Activated naive CD4-positive, alpha-beta T cell treated with anti-CD3 and anti-CD28 coated beads, Interleukin-2, amount 50 U/mL, for 72 hours (primary cell): ENCODE measurements at places on chromosomes 12 and 14.

DNA sequence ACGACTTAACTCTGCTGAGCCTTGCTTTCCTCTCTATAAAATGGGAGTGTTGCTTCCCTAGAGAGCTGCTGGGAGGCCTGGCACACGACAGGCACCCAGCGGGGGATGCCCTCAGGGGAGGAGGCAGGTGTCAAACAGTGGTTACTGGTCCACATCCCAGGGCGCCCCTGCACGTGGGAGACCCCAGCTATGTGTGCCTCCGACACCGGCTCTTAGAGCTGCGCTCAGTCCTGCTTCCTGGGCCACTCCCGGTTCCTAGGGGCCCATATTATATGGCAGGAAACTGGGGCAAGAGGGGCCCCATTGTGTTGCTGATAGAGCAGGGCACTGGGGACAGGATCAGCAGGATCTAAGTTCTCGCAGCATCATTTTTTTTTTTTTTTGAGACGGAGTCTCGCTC lies 47.3 kb downstream of the CHGA start:
- DNase-seq, result no peak

- DNase-seq, result no peak
Measured at GRCh38 chr14:38197784-38198335, 9.8 kb upstream of the SSTR1 start.

DNA sequence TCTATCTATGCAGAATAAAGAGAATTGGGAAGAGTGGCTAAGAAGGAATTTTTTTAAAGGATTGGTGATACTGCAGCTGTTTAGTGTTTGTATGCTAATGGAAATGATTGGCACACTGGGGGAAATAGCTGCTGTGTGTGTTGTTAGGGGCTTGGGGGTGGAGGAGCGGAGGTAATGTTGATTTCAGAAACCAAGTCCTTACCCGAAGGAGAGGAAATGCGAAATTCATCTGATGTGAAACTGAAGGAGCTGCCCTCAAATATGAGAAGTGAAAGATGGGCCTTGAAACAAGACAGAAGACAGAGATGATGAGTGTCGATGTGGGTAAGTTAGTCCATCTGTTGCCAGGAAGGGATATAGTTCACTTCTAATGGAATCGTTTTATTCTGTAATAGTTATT lies 21.2 kb upstream of the RNASE12 start:
- no peak for DNase-seq

GRCh38 chr14:74083161-74083560 lies 1.1 kb downstream of the ALDH6A1 start:
- no peak for DNase-seq

DNA sequence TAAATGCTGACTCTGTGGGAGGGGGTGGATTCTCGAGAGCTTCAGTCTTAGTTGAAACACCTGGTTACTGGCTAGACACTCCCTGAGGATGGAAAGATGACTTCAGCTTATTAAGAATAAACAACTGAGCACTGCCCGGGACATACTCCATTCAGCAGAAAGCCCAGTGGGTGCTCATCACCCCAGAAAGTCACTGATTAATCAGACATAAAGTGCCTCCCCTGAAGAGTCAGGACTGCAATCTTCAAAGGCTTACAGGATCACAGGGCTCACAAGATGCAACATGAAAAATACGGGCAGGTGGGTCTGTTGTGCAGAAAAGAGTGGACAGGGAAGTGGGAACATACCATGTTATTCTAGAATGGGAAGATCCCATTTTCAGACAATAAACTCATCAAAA lies 207.0 kb downstream of the CALM1 start:
- DNase-seq, result no peak

GRCh38 chr12:52215587-52216031 lies 17.4 kb upstream of the KRT7 start:
- DNase-seq, result no peak

DNA sequence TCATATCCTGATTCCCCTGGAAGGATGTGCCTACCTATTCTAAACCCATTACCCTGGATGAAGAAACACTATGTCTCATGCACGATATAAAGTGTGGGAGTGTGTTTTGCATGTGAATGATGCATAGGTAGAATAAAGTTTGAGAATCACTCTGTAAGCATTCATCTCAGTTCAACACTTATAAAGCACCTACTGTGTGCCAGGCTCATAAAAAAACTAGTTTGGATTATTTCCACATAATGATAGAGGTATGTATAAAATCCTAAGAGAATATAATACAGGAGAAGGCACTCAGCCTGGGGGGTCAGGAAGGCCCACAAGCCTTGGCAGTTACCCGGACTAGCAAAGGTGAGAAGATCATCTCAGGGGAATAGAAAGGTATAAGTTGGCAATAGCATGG lies 41.1 kb upstream of the BCL2L14 start:
- DNase-seq, result no peak

DNA sequence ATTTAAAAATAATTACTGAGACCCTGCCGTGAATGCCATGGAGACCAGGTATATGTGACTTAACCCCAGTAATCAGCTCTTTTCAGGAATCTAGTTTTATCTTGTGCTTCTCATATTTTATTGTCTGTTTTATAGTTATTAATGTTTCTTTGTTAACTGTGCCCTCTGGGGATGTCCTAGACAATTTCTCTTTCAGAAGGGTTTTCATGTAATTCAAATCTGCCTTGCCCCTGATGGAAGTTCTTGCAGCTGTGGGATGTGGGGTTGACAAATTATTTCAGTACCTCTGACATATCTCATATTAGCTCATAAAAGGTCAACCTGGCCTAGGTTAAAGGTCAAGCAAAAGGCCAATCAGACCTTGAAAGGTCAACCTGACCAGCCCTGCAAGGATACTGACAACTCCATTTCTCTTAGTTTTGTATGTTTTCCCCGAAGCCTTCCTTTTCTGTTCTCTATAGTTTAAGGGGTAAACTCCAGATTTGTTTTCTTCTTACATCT lies 182.3 kb downstream of the SLC41A2 start:
- DNase-seq, result no peak

DNA sequence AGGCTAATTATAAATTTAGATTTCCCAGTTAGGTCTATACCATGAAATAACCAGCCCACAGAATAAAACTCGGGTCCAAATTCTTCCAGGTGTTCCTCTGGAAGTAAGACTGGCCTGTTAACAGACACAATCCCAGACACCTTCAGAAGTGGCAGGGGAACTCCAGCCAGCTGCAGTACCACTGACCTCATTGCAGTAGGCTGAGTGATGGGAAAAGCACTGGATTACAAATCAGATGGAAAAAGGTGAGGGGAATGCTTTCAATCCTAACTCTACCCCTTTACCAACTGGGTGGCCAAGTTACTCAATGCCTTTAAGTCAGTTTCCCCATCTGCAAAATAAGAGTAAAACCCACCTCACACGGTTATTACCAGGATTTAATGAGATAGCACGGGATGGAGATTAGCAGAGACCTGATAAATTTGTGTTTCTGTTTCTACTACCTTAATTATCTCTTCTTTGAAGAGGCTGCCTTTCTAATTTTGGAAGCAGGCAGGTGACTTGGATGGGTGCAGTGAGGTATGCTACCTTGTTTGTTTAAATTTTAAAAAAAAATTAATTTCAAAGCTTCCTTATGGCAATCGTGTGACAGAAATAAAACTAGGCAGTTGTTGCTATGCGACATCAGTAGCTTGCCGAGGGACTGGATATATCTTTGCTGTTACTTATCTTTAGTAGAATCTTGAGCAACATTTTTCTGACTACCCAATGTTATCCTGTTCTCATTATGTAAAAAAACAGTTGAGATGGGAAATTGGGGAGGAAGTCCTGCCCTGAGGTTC lies 167.3 kb upstream of the GRIN2B start:
- no peak for DNase-seq

DNA sequence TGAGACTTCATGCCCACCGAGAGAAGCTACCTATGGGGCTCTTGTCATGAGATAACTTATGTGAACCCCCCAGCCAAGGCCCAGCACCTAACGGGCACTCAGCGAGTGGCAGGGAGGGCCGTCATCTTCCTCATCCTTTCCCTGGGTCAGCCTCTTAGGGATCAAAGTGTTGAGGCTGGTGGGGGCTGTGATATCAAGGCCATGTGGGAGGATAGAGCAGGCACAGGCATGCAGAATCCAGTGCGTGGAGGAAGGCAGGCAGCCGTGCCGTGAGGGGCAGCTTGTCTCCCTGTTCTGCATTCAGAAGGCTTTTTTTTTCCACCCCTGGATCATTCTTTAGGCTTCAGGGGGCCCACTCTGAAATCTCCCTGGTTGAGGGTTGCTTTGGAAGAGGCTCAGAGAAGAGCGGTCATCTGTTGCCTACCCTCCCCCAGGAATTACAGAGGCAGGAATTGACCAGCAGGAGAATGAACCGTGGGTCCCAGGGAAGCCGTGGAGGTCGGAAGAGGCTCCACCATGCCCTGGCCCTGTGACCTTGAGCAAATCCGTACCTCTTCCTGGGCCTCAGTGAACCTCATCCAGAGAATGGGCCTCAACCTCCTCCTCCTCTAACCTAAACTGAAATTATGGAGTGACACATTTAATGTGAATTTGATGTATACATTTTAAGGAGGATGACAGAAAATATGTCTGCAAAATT lies 62.8 kb downstream of the BEGAIN start:
- no peak for DNase-seq

GRCh38 chr12:132972374-132972773 lies 13.8 kb upstream of the ZNF26 start:
- no peak for DNase-seq

DNA sequence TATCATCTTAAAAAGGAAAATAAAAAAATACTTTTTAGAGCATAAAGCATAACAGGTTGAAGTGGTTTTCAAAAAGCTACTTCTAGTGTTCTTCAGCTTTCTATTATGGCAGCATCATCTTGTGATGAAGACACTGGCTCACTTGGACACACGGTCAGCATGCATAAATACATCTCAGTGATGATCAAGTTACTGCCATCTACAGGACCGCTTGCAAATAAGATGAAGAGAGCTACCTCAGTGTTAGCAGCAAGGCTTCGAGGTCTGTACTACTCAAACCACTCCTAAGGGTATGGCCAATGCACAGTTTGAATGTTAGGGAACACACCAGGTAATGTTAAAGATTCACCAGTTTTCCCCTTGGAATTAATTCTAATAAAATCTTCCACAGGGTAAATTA lies 58.8 kb downstream of the GALC start:
- DNase-seq, result no peak

DNA sequence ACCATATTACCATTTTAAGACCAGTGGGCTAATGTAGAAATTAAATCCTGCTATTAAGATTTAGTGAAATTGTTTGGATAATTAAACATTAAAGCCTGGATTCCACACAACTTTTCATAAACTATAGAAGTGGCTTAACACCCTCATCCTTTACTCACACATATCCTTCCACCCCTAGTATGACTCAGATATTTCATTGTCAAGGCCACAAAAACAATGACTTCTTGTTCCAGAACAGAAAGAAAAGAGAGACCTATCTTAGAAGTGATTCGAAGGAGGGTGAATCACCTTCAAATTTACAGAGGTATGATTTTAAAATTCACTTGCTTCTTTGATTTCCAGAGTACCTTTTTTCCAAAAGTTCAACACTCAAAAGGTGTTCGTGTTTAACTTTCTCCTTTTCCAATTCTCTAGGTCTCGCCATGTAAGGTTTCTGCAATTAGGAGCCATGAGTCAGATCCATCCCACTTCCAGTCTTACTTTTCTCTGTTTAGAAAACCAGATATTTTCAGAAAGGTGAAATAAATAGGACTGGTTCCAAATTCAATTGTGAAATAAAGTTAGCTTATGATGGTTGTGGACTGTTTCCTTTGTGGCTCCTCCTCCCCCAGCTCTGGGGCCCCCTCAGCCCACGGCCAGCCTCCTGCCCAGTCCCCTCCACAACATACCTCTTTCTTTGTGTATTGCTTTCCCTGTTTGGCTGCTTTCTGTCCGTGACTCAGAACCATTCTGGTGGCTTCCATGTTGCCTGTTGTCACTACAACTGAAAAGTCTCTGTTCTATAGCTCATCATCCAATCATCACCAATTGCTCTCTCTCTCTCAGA lies 24.6 kb upstream of the MGP start:
- DNase-seq, result no peak

- DNase-seq, result no peak
Measured at GRCh38 chr12:28536088-28536487, 345.8 kb downstream of the CCDC91 start.

DNA sequence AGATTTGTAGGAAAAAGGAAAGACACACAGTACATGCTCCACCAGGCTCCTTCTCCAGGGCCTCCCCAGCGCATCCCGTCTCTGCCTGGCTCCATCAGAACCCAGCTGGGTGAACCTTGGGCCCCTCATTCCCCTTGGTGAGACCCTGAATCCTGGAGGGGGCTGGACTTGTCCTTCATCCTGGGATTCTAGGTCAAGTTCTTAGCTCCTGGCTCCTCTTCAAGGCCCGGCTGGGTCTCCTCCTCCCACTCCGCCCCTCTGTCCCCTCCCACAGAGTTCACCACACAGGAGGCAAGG lies 49.2 kb downstream of the PSMA6 start:
- no peak for DNase-seq

- DNase-seq, result no peak
Measured at GRCh38 chr12:43858096-43858495, 22.2 kb downstream of the TMEM117 start.

GRCh38 chr14:77790566-77791224 lies 9.2 kb upstream of the ADCK1 start:
- DNase-seq, result no peak

- DNase-seq, result peak; percentile 50
Measured at GRCh38 chr14:105581551-105582341, 55.4 kb downstream of the TMEM121 start.

DNA sequence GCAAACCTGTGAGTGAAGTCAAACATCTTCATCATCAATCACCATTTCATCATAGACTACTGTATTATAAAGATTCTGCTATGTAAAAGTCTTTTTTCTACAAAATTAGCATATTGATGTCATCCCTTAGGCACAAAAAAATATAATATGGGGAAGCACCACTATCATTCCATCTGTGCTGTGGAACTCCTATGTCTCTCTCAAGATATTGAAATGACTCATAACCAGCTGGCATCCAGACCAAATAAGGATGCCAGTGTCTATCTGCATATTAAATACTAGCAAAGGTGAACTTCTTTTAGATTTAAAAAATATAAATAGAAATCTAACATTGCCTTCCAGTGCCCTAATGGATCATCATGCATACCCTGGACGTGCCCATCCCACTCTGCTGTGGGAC lies 17.9 kb upstream of the DCAF5 start:
- no peak for DNase-seq

GRCh38 chr12:87253157-87253556 lies 776.0 kb downstream of the C12orf50 start:
- no peak for DNase-seq

DNA sequence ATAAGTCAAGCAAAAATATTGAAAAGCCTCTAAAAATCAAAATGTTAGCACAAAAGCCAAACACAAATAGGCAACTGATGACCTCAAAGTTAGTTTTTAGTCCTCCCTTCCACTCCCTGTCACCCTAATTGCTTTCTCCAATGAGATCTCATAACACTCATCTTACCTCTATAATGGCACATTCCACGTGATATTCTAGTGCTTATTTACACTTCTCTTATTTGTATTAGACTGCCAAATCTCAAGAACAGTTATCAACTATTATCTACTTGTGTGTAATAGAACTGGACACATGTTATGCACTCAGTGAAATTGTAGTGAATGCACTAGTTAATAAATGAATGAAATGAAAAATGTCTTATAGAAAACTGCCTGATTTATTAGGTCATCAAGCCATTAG lies 55.5 kb upstream of the AVPR1A start:
- no peak for DNase-seq

- no peak for DNase-seq
Measured at GRCh38 chr12:72836194-72836593, 564.0 kb downstream of the TRHDE start.

GRCh38 chr12:9391815-9392214 lies 183.6 kb upstream of the PZP start:
- DNase-seq, result no peak
